Activated naive CD4-positive, alpha-beta T cell treated with anti-CD3 and anti-CD28 coated beads, Interleukin-2, amount 50 U/mL, for 72 hours (primary cell): ENCODE measurements at places on chromosomes 11 and 22.

- DNase-seq: no peak
Observed at GRCh38 chr11:78946945-78947902, 372.6 kb upstream of the NARS2 start.

DNA sequence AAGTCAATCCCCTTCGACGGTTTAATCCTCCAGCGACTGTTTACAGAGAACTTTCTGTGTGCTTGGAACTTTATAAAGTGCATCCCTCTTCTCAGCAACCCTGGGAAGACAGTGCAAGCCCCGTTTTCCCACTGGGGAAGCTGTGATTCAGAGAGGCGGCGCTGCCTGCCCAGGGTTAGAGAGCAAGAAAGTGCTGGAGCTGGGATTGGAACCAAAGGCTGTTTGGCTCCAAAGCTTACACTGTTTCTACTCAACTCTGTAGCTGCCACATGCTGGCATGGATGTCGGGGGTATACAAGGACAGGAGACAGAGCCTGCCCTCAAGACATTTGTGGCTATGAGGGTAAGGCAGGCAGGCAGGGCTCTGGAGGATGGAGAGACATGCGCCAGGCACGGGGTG, 13.0 kb downstream of the FBLN1 start:
- no peak for DNase-seq

- DNase-seq: no peak
Observed at GRCh38 chr11:95461858-95462257, 230.9 kb upstream of the SESN3 start.

GRCh38 chr11:86497310-86497709, 122.6 kb downstream of the CCDC81 start:
- DNase-seq: no peak

- no peak for DNase-seq
Observed at GRCh38 chr11:90803831-90804230, 581.0 kb upstream of the CHORDC1 start.

- no peak for DNase-seq
Observed at GRCh38 chr11:15801616-15802015, 554.7 kb downstream of the SOX6 start.

- no peak for DNase-seq
Observed at GRCh38 chr11:7251836-7252682, at the start of gene SYT9. TSS of gene SYT9 (plus strand) at chr11:7251904. CDS start at chr11:7252187, 283 bp downstream.

DNA sequence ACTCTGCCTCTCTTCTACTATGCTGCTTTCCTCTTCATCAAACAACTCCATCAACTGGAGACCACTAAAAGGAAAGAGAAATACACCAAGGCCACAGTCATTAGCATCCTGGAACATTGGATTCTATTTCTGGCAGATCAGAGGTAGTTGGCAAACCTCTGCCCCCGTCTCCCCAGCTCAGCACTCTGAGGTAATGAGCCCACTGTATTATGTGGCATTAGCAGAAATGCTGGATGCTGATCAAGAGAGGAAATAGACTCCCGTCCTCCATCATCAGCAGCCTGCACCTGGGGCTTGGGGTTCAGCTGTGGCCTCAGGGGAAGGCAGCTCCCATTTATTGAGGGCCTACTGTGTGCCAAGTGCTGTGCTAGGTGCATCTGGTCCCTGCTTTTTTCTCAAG, 9.0 kb upstream of the RASD2 start:
- no peak for DNase-seq

DNA sequence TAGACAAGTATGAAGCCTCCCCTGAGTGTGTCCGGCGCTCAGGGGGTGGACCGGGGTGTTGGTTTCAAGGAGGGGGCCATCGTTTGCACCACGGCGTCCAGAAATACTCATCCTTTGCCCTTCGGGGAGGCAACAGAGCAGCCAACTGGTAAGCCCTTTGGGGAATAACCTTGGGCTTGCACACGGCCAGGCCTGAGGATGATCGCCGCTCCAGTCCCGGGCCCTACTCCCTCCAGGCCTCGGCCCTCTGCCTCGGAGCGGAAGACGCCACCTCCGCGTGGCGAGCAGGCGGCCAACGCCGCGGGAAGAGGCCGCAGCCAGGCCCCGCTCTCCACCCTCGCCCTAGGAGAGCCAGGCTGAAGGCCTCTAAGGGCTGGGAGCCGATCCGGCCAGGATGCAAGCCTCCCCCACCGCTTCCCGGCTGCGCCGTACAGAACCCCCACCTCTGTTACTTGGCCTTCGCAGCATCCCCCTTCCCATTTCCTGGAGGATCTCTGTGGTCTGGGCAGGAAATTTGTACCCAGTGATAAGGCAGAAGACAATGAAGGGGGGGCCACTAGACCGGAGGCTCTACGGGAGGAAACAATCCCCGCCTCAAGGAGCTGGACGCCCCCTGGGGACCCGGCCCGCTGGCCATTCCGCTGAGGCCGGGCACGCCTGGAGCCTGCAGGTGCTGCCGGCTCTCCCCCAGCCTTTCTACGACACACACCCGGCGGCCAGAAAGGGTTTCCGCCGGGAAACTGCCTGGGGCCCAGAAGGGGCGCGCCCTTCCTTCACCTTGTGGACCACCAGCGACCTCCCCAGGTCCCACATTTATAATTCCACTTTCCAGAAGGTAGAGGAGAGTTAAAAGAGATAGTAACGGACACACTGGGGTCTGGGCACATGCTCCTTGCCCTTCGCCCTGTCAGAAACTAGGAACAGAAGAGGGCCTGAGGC, 2.6 kb downstream of the ESAM start:
- no peak for DNase-seq

DNA sequence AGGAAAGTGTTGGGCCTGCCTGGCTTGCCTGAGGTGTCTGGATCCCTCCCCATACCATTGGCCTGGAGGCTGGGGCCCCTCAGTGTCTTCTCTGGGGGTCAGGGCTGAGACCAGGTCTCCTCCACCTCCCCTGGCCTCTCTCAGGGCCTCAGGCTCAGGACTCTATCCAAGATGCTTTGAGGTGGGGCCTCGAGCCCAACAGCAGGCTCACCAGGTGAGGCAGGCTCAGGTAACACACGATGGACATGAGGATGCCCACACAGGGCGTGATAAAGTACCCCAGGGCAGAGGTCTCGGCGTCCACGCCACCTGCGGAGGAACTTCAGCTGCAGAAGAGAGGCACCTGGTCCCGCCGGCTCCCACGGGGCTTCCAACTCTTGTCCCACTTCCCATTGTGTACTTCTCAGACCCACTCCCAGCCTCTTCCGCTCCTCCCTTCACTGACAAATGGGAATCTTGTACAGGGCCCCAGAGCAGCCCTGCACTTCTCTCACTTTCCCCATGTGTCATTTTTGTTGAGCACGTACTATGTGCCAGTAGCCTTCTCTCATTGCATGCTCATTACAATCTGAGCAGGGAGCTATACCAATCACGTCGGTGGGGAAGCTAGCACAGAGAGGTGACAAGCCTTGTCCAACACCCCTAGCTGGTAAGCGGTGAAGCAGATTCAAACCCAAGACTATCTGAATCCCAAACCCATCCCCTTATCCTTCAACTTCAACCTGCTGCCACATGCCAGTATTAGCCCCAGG, 3.8 kb downstream of the SLC29A2 start:
- DNase-seq: no peak

DNA sequence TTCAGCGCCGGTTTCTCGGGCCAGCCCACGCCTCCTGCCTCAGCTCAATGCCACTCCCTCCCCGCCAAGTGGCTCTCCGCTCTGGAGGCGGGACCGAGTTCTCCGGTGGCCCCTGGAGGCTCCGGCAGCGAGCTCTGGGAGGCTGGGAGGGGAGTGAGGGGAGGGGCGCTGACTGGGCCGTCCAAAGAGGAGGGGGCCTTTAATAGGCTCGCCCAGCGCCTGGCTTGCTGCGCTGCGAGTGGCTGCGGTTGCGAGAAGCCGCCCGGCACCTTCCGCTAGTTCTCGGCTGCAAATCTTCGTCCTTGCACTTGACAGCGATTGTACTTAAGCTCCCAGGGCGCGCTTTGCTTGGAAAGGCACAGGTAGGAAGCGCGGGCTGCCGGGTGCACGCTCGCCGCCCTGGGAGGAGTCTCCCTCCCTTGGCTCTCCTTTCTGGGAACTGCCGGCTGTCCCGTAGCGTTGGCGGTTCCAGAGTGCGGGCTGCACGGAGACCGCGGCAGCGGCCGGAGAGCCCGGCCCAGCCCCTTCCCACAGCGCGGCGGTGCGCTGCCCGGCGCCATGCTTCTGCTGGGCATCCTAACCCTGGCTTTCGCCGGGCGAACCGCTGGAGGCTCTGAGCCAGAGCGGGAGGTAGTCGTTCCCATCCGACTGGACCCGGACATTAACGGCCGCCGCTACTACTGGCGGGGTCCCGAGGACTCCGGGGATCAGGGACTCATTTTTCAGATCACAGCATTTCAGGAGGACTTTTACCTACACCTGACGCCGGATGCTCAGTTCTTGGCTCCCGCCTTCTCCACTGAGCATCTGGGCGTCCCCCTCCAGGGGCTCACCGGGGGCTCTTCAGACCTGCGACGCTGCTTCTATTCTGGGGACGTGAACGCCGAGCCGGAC, at the start of gene ADAMTS15:
Gene ADAMTS15 (plus strand): TSS at position 230 of the 894 bp plus-strand sequence. CDS start 329 bp downstream, at position 559.
- DNase-seq: no peak

- DNase-seq: no peak
Observed at GRCh38 chr11:74742070-74742469, 6.6 kb upstream of the RNF169 start.

- no peak for DNase-seq
Observed at GRCh38 chr11:26944866-26945664, 48.8 kb upstream of the FIBIN start.

GRCh38 chr11:11207428-11207827, 145.6 kb downstream of the CSNK2A3 start:
- no peak for DNase-seq

- no peak for DNase-seq
Observed at GRCh38 chr11:45411228-45411946, 125.2 kb upstream of the SYT13 start.

DNA sequence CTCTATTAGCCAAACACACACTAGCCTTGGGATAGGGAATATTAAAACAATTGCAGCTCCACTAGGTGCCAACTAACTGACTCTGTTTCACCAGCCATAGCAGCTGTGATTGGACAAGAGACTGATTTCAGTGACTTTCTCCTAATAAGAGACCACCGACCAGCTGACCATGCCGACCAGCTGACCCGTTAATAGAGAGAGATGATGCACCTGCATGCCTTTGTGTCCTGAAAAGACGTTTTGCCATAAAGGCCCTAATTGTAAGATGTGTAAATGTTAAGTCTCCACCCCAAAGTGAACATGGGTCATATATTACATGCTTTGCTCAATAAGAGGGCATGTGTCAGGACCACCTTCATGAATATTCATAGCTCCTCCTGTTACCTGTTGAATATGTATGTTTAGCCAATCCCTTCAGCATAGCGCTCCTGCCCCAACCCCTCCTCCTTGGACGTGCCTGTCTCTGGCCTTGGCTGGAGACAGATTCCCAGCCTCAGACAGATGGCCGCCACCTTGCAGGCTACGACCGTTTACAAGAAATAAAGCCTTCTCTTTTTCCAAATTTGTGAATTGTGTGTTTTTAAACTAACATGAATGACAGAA, 1.3 kb upstream of the NADSYN1 start:
- DNase-seq: no peak

- DNase-seq: no peak
Observed at GRCh38 chr11:125728969-125729368, 17.1 kb upstream of the PATE1 start.

GRCh38 chr11:75827562-75827961, 12.6 kb downstream of the UVRAG start:
- DNase-seq: no peak

DNA sequence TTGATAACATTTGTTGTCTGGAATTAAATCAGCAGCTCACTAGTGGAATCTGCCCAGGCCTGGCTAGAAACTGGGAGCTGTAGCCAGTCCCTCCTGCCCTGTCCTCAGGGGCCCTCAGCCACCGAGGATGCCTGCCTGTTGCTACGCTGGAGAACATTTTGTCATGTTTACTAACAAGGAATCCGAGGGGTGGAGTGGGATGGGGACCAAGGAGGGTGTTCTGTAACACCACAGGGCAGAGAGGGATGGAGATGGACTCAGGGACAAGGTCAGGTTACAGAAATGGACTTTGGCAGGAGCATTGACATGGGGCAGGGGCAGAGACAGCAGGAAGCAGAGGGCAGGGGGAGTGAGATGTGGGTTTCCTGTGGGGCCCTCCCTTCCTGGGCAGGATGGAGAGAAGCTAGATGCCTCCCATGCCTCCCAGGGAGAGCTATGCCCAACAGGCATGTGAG, 45.8 kb upstream of the AMPD3 start:
- DNase-seq: no peak

DNA sequence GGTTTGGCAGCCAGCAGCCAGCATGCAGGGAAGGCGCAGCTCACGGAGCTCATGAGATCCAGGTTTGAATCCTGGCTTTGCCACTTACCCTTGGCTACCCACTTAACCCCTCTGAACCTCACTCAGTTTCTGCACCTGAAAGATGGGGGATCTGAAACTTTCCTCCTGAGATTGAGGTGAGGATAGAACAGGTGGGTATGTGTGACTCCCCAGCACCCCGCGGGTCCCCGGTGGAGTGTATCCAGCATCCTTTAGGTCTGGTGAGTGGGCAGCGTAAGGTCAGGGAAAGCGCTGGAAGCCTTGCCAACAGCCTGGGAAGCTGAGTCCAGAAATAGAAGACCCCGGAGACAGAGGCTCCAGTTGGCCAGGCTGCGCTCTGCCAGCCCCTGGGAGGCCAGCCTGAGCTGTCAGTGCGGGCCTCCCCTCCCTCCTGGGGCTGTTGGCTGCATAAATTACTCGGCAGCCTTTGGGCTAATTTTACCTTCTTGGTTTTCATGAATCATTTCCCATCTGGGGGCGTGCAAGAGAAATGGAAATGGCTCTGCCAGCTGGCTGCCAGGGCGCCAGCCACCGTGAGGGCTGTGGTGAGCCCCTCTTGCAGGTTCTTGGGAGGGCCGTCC, 17.6 kb downstream of the PRDM11 start:
- no peak for DNase-seq

DNA sequence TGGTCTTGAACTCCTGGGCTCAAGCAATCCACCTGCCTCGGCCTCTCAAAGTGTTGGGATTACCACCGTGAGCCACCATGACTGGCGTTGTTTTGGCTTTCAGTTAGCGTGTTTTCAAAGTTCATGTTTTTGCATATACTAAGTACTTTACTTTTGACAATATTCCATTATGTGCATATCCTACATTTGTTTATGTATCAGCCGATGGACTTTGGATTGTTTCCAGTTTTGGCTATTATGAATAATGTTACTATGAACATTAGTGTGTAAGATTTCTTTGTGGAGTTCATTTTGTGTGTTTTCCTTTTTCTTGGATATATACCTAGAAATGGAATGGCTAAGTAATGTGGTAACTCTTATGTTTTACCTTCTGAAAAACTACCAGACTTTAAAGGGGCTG, 9.9 kb downstream of the CSTF3 start:
- DNase-seq: no peak

GRCh38 chr22:17930455-17931313, 93.7 kb downstream of the MICAL3 start:
- DNase-seq: no peak
